ENCODE measurements at places on chromosomes 5 and 9.

DNA sequence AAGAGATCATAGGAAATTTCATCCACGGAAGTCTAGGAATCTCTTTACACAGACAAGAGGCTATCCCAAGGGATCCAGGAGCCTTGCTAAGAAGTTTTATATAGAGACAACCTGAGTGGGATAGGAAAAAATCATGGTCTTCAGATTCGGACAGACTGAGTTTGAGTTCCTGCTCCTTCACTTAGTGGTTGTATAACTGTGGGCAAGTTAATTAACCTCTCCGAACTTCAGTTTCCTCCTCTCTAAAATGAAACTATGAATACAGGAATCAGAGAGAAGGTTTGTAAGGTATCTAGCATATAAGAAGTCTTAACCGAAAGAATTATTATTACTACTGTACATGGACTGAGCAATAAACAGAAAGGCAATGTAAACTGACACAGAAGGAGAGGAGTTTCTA lies 35.1 kb downstream of the NR2F1-AS1 start:
- DNase-seq, result no peak

DNA sequence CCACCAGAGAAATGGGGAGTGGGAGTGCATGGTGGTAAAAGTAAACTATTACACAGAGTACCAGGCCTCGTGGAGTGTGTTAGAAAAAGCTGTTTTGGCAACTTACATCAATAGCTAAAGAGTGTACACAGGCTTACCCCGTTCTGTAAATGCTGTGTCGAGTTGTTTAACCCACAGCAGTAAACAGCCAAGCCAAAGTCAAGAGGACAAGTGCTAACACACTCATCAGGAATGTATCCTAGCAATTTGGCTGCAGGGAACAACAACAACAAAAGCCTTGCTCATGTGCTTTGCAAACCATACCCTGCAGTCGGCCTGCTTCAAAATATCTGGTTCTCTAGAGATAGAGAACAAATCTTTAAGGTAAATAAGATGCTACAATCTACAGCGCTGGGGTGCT lies 15.9 kb downstream of the DAP start:
- DNase-seq, result no peak

GRCh38 chr5:159743234-159743633 lies 173.0 kb upstream of the ADRA1B start:
- no peak for DNase-seq

DNA sequence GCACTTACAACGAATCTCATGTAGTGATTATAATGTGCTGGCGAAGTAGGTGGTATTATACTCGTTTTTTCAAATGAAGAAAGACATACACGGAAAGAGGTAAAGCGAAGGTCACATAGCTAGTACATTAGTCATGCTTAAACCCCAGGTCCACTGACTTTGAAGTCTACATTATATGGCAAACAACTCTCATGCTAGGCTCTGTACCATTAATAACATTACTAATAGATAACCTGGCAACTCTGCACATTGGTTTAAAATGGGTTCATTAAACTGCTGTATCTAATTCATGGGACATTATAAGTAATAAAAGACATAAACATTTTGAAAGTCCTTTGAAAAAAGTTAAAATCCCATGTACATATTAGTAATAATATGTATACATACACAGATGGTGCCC lies 21.2 kb downstream of the FYB1 start:
- no peak for DNase-seq

- DNase-seq, result no peak
These were observed 448.9 kb downstream of the MED10 start for GRCh38 chr5:5929291-5930020.

- no peak for DNase-seq
These were observed 22.6 kb downstream of the SPATA31D1 start for GRCh38 chr9:82011133-82011532.

- DNase-seq, result no peak
These were observed 249.3 kb upstream of the DMRT1 start for GRCh38 chr9:592225-592624.

- DNase-seq, result no peak
These were observed 207.0 kb downstream of the AOPEP start for GRCh38 chr9:94933511-94933828.

- DNase-seq, result peak; percentile 94
These were observed 159.9 kb downstream of the FANCC start for GRCh38 chr9:95157481-95158151.

DNA sequence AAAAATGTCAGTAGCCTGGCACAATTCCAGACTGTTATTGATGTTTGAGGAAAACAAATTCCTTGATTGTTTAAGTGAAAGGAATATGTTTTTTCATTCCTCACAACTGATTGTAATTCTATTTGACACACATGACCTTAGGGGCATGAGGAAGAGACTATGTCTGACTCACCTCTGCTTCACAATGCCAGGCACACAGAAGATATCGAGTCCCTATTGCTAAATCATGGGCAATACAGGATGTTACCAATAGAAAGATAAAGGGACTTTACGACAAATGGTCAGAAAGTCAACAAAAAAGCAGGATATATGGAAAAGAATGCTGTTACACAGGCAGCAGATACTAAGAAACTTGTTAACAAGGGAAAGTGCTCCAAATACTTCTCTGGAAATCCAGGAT lies 1903.5 kb downstream of the EFNA5 start:
- no peak for DNase-seq

GRCh38 chr5:57692582-57693487 lies 210.2 kb upstream of the ACTBL2 start:
- peak; percentile 87 for DNase-seq

DNA sequence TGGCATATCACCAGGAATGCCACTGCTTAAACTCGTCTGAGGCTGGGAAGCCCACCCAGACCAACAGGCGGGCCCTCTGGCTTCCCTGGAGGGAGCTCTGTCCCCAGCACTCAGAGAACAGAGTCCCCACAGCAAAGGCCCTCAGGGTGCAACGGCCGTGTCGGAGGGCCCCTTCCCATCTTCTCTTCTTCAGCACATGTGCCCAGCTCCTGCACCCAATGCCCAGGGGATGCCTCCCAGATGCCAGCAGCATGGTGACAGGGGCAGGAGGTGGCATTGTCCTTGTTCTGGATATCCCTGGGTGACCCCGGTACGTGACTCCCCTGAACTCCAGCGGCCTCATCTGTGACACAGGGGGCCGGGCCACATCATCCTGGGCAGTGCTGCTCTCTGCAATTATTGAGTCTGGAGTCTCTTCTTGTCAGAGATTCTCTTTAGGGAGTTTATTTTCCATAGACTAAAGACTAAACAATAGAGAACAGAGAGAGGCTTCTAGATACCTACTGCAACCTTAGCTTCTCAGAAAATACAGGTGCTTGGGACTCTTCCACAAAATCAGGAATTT lies 13.6 kb upstream of the OLFM1 start:
- no peak for DNase-seq

DNA sequence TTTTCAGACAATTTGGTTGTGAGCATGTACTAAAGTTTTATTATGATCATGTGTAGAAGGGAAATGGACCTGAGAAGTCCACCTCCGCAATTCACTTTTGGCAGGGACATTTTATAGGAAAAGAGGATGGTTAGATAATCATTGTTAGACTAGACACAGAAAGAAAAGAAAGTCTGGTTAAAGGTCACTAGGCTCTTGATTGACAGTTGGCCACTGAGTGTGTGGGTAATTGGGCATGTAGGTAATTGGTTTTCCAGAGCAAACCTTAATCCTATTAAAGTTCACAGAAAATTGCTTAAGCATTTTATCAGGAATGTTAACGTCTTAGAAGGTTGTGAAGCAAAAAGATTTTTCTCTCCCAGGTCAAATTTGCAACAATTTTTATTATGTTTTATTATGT lies 158.5 kb upstream of the CLINT1 start:
- DNase-seq, result no peak

DNA sequence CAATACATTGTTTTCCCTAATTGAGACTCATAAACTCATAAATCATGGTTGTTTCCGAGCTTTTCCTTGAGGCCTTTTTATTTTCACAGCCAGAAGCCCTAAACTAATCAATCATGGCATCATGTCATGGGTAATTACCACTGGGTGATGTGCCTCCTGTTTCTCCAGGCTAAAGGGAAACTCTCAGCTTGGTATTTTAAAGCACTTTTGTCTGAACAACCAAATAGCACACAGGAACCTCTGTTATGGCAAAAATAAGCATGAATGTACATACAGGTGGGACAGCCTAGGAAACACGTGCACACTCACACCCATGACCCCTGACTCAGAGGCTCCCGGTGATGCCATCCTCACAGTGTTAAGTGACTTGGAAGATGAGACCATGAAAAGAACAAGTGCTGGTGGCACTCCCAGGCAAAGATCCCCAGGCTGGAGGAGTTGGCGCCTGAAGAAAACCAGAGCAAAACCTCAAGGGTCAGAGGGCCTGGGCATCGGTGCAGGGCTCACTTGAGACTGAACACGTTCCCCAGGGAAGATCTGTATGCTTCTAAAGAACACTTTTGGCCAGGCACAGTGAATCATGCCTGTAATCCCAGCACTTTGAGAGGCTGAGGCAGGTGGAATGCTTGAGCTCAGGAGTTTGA lies 154.3 kb downstream of the ROR2 start:
- DNase-seq, result no peak

- no peak for DNase-seq
These were observed 75.3 kb downstream of the ADAMTS2 start for GRCh38 chr5:179269781-179270543.

DNA sequence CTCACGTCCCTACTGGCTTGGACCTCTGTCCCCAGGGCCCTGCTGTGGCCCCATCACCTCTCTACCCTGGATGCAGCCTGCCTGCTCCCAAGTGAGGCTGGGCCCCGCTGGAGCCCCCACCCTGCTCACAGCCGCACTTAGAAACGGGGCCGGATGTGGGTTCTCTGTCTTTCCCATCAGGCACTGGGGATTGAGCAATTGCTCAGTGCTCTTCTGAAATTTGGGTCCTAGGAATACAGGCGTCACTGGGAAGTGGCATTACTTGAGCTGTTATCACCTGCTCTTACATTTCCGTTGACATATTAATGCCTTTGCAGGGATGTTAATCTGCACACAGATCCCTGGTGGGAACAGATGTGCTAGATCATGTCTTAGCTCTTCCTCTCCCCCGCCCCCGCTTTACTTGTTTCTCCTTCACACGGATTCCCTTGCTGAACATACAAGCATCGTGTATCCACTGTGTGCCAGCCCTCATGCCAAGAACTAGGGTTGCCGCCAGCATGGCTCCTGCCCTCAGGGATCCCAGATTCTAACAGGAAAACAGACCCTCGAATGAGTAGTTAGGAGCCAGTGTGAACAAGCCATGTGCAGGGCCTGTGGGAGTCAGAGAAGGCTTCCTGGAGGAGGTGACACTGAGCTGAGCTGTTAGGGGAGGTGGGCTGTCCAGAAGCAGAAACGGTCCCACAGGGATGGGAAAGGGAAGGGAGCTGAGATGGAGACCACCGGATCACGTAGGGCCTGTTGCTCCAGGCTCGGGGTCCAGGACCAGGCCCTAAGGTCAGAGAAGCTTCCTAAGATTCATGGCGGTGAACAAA lies 65.1 kb downstream of the NEK6 start:
- no peak for DNase-seq

GRCh38 chr9:15374310-15374709 lies 48.4 kb upstream of the SNAPC3 start:
- no peak for DNase-seq

GRCh38 chr5:52491071-52491787 lies 296.5 kb upstream of the ITGA1 start:
- DNase-seq, result no peak

GRCh38 chr5:113663879-113664541 lies 150.5 kb downstream of the YTHDC2 start:
- DNase-seq, result peak; percentile 19

GRCh38 chr5:99272576-99272975 lies 343.8 kb upstream of the CHD1 start:
- DNase-seq, result no peak

- DNase-seq, result no peak
These were observed 115.3 kb upstream of the FSTL4 start for GRCh38 chr5:133727636-133728035.

- DNase-seq, result no peak
These were observed 46.2 kb upstream of the GLRA1 start for GRCh38 chr5:151970885-151971284.

DNA sequence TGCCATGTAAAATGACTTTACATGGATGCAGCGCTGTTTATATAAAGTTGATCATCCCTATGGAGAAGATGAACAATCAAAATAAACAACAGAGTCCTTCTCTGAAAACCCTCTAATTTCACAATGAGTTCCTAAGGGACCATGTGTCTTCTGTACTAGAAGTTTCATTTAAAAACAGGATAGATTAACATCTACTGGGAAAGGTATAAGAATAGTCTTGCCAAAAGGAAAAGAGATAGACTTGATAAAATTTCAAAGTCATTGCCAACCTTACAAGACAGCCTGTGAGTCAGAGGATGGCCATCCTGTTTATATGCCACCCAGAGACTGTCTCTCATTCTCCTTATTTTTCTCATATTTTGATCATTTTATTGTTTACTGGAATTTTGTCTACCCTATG lies 367.1 kb upstream of the PDE4D start:
- no peak for DNase-seq

- peak; percentile 46 for DNase-seq
These were observed 176.4 kb downstream of the FGF18 start for GRCh38 chr5:171595801-171596231.

GRCh38 chr5:133944263-133945185 lies 23.9 kb downstream of the C5orf15 start:
- peak; percentile 27 for DNase-seq

DNA sequence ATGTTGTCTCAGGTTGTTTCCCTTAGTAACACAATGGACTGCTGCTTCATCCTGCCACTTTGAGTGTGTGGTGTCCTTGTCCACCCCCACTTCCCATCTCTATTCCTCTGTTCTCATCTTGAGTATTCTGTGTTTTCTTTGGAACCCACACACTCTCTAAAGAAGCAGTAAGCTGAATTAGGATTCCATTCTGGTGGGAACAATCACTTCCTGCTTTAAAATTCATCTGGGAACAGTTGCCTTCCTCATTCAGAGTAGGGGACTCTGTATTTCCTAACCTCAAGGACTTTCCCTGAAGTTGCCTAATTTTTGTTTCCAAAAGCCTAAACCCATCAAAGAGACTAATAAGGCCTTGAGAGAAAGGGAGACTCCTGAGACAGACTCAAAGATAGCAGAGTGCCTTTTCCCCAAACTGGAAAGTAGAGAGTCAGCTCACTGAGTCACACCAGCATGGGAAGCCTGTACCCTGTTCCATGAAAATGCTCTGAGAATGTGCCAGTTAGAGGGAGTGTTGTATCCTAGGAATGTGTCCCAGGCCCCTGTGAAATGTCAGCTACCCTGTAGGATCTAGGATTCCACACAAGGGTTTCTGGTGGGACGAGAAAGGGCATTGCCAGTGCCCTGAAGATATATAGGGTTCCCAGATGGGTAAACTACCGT lies 63.6 kb downstream of the CCDC192 start:
- DNase-seq, result no peak

GRCh38 chr9:121769939-121770338 lies 118.5 kb downstream of the DAB2IP start:
- no peak for DNase-seq

GRCh38 chr5:133941456-133942196 lies 26.8 kb downstream of the C5orf15 start:
- DNase-seq, result no peak

GRCh38 chr5:74464512-74465209 lies 175.9 kb downstream of the ENC1 start:
- DNase-seq, result no peak

- no peak for DNase-seq
These were observed 17.7 kb upstream of the CARTPT start for GRCh38 chr5:71701407-71701806.

GRCh38 chr5:116248432-116248831 lies 163.6 kb downstream of the COMMD10 start:
- no peak for DNase-seq
